ENCODE measurements at places on chromosomes 1 and 21. TPM values are rescaled to one million over a fixed set of nuclear protein-coding genes. Genes with fewer than 3 reads are reported as not detected.

Gene CYP4Z1
- not detected for total RNA-seq

Gene LIN9
- total RNA-seq: 9.7 TPM

Gene S100A7
- total RNA-seq: not detected

Gene GPX7
- total RNA-seq: 29.9 TPM

Gene FAM177B
- not detected for total RNA-seq

Gene C1orf226
- total RNA-seq: 0.05 TPM

Gene SELL
- total RNA-seq: 64.9 TPM

Gene LCA5L
- 0.32 TPM for total RNA-seq

Gene MIS18A
- total RNA-seq: 25.0 TPM

Gene TCHH
- 0.02 TPM for total RNA-seq

Gene OR14A16
- not detected for total RNA-seq

Gene HAPLN2
- total RNA-seq: not detected

Gene ADGRL2
- not detected for total RNA-seq

Gene CSMD2
- total RNA-seq: not detected

Gene NBPF4
- 0.97 TPM for total RNA-seq

Gene GBP6
- total RNA-seq: not detected

Gene CFHR1
- not detected for total RNA-seq

Gene RGS13
- total RNA-seq: not detected

Gene C1orf141
- total RNA-seq: not detected

Gene CNR2
- 0.05 TPM for total RNA-seq

Gene NBPF3
- total RNA-seq: 4.3 TPM

Gene TLCD4
- not detected for total RNA-seq

Gene OR2M3
- total RNA-seq: not detected

Measured in activated T-helper 2 cell treated with anti-CD3 and anti-CD28 coated beads, Interferon-gamma antibody, Interleukin-2, Interleukin-4, amounts not matched to agents 10 μg/mL and 5 μg/mL and 100 μg/mL, durations not matched to agents 14 hours and 24 hours and 36 hours (primary cell).